ENCODE measurements at places on chromosomes 12 and 14.

- DNase-seq = no peak
Observed at GRCh38 chr12:129868575-129868974, 35.2 kb downstream of the TMEM132D start.

GRCh38 chr12:12201274-12201758 is 65.5 kb downstream of the LRP6 start:
- DNase-seq = no peak

GRCh38 chr12:103998976-103999375 is 33.3 kb downstream of the TDG start:
- no peak for DNase-seq

DNA sequence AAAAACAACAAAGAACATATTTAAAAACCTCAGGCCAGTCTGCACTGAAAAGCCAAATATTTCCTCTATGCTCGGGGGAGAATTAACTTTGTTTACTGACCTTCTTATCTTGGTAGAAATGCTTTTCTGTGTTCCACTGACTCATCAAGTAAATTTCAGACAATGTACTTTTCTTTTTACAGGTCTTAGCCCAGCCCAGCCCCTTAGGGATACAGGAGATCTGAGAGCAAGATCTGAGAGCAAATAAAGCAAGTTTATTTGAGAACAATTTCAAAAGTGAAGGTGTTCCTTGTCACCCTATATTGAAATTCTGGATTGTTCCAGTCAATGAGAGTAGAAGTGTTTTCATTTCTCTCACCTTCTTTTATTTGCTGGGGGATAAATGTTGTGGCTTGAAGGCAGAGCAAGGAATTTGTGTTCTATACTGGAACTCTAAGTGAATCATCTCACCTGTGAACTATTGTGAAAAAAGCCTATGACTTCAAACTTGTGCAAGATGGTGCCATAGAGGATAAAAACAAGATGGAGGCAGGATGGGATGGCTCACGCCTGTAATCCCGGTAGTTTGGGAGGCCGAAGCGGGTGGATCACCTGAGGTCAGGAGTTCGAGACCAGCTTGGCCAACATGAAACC is 7.9 kb upstream of the GPRC5A start:
- DNase-seq = no peak

GRCh38 chr14:77615361-77616132 is 890 bp downstream of the SPTLC2 start:
- DNase-seq = no peak

DNA sequence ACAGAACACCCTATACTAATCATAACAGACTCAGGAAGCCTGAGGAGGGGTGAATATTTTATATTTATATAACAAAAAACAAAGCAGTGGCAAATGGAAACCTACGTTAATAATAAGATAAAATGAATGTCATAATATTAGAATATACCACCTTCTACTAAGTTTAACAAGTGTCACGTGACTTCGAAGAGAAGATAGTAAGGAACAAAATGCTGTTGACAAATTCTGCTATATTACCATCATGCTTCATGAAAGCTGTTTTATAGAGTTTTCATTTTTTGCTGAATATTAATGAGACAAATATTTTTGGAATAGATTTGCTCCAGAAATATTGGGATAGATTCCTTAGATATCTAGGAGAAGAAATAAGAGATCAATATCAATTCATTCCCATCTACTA is 450.6 kb upstream of the DCN start:
- DNase-seq = no peak

DNA sequence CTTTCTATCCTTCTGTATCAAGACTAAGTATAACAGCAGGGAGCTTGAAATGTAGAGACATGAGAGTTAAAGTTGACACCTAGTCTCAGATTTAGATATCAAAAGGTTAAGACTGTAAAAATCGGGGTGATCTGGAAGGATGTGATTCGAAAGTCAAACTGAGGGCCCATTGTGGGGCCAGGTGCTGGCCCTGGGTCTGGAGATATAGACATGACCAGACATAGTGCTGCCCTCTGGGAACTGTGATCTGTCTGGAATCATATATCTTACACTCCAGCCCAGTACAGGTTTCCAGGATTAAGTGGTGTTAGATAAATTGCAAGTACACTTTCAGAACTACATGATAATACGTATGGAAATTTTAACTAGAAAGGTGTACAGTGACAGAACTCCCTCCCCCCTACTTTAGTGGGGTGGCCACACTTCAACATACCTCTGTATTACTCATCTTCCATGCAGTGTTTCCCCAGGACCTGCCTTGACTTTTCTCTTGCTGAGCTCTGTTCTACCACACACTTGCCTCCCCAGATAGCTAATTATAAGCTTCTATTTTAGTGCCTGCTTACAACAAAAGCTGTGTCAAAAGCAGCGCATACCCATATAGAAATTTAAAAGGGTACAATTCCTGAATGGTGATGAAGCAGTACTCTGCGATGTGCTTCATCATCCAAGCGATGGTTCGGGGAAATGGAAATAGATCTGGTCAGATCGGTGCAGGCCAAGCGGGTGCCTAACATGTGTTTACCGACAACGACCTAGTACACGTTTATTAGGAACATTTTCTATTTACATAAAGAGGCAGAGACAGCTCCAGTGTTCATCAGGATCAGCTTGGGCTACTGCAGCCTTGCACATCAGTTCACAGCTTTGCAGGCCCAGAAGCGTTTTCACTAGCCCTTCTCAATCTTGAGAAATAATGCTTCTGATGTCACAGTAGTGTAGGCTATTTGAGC is 68.7 kb downstream of the ARF6 start:
- no peak for DNase-seq

DNA sequence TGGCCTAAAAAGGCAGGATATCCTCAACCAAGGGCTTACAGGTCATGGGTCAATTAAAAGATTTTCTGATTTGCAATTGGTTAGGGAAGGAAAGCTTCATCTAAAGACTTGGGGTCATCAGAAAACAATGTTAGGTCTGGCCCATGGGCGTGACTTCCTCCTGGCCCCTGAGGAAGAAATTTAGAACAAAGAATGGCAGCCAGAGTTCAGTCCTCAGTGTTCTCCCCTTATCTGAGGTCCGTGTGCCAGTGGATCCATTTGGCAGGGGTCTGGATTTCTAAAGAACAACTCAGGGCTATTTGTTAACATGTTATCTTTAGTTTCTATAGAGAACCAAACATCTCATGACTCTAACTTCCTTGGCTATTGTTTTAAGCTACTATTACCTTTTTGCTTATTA is 27.8 kb upstream of the NFYB start:
- DNase-seq = no peak

- DNase-seq = peak; percentile 57
Observed at GRCh38 chr12:48988030-48988649, 10.0 kb downstream of the WNT1 start.

GRCh38 chr12:47223031-47223847 is 143.5 kb upstream of the AMIGO2 start:
- DNase-seq = no peak

DNA sequence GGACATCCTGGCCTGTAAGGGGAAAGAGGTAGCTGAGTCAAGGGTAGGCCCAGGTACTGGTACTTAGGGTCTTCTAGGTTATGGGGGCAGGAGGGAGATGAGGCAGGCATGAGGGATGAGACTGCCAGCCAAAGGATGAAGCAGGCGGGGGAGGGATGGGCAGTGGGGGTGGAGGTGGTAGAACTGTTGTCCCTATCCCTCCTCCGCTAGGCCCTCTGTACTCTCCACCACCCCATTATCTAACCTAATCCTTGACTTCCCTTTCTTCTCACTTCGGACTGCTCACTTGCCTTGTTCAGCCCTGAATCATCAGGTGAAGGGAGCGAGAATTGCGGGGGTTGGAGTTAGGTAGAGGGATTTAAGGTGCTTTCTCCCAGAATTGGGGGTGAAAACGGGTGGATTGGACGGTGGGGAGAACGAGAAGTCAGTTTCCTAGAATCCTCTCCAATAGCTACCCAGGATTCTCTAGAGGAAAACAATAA is 562 bp downstream of the PAN2 start:
- no peak for DNase-seq

DNA sequence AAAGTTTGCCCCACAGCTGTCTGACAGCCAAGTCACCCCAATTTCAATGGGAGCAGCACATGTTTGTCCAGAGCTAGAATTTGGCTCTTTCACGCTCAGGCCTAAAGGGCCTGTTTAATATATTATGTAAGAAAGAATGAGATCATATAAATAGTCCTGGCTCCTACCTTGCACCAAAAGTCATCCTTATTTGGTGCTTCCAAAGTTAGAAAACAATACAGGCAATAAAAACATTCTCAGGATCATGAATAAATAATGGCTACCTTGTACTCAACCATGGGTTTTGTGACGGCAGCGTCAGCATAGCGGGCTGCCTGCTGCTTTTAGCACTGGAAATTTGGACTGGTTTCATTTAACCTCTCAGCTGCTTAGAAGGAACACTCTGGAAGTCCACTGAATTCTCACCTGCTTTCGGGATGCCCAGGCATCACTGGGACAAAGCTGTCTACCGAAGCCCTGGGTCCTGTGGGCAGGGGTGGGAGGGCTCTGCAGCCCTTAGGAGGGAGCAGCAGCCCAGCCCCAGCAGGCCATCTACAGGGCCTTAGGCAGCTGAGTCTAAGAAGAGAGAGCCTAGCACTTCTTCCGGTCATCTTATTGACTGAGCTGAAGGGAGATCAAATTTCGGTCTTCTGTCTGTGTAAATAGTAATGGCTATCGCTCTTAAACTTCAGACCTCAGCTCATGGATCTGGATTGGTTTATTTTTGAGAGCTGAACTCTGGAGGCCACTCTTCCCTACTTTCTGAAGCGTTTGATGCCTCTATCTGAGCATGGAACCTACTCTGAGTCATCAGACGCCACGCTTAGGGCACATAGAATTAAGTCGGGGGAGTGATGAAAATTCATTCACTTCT is 106.5 kb downstream of the SAMD4A start:
- no peak for DNase-seq
